ENCODE measurements at places on chromosomes 6 and 20.

GRCh38 chr6:129242546-129242945 is 359.6 kb downstream of the LAMA2 start:
- DNase-seq, result no peak

DNA sequence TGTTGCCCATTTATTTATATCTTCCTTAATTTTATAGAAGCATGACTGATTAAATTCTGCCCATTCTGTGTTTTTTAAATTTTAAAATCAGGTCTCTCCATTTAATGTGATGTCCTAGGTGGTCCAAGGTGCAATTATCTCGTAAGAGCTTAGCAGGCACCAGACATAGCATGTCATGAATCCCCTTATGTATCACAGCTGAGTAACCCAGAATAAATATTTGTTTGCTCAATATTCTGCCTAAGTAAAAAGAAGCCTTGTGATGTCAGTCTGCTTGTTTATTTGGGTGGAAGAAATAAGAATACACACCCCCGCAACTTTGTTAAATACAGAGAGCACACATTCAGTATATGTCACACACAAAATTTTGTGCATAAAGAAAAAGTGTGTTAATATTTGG is 211.3 kb downstream of the FARS2 start:
- no peak for DNase-seq

GRCh38 chr6:28606424-28607391 is 81.0 kb downstream of the GPX5 start:
- peak; percentile 52 for DNase-seq

- DNase-seq, result no peak
Measured at GRCh38 chr20:50193836-50194421, 3.3 kb downstream of the CEBPB start.

DNA sequence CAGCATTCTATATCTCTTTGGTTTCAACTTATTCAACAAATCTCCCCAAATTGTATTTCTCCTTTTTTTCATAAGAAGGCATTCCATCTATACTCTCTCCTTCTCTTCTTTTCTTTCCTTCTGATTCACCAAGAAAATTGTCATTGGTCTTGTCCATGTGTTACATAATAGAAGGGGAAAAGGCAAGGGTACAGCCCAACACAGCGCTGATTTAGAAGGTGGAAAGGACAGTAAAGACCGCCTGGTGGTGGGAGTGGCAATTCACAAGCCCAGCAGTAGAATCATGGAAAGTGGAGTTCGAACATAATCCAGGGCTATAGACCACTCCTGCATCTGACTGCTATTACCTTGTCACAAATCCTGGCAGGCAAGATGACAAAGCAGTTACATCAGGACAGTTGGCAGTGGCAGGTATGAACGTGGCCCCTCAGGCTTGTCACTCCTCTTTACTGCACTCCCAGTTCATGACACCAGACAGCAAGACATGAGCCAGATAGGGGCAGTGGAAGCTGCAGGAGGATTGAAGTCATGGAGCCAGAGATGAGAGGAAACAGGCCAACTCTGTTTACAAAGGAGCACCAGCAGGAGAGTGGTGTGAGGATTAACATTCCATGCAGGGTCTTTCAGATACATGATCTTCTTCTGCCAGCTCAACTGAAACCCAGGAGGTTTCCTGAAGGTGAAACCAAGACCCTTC is 2.1 kb upstream of the TNFAIP3 start:
- no peak for DNase-seq

DNA sequence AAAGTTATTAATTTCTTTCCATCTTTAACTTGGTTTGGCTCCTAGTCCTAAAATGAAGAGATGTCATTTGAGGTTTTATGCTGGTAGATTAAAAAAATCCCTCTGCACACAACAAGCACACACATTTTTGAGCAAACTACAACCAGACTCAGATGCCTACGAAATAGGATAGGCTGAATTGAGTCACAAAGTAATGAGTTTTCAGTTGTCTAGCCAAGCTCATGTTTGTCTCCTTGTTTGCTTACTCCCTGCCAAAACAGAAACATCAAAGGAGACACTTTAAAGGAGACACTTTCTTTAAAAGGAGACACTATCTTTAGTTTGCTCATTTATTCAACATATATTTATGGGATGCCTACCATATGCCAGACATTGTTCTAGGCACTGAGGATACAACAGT is 56.2 kb downstream of the TPBG start:
- DNase-seq, result no peak

- DNase-seq, result peak; percentile 70
Measured at GRCh38 chr20:22586645-22587310, 2.4 kb upstream of the FOXA2 start.

- no peak for DNase-seq
Measured at GRCh38 chr6:168060521-168060931, 18.5 kb downstream of the FRMD1 start.
